ENCODE measurements at places on chromosomes 3 and 15. TPM values are rescaled to one million over a fixed set of nuclear protein-coding genes. Genes with fewer than 3 reads are reported as not detected.

Gene DTWD1
- total RNA-seq, result 34.5 TPM

- no peaks in the 10 kb centered on the region for H3K27me3 ChIP-seq
- H3K4me1 ChIP-seq, result no peaks in the 10 kb centered on the region
- no peak overlapping the region for H3K4me3 ChIP-seq
- DNase-seq, result peak; percentile 10
- H3K27ac ChIP-seq, result no peak overlapping the region
Measured at GRCh38 chr15:94327356-94327936, 96.1 kb downstream of the MCTP2 start.

Gene FRMD5
- total RNA-seq, result 27.2 TPM

GRCh38 chr15:78075490-78076230, 1.9 kb downstream of the TBC1D2B start:
- H3K4me1 ChIP-seq, result peaks cover 19% of the 10 kb centered on the region
- no peak for DNase-seq
- H3K36me3 ChIP-seq, result no peaks in the 10 kb centered on the region
- H3K27ac ChIP-seq, result peak overlapping the region; percentile 25

- peaks cover 17% of the 10 kb centered on the region for H3K4me1 ChIP-seq
- H3K36me3 ChIP-seq, result no peaks in the 10 kb centered on the region
- no peak overlapping the region for H3K4me3 ChIP-seq
- peak overlapping the region; percentile 53 for H3K27ac ChIP-seq
Measured at GRCh38 chr3:109685084-109686079, 348.0 kb upstream of the DPPA4 start.

GRCh38 chr3:10467904-10468612, 37.3 kb downstream of the ATP2B2 start:
- H3K4me3 ChIP-seq, result no peak overlapping the region
- DNase-seq, result no peak
- H3K27me3 ChIP-seq, result peaks cover 20% of the 10 kb centered on the region
- no peak overlapping the region for H3K27ac ChIP-seq
- H3K36me3 ChIP-seq, result no peaks in the 10 kb centered on the region

DNA sequence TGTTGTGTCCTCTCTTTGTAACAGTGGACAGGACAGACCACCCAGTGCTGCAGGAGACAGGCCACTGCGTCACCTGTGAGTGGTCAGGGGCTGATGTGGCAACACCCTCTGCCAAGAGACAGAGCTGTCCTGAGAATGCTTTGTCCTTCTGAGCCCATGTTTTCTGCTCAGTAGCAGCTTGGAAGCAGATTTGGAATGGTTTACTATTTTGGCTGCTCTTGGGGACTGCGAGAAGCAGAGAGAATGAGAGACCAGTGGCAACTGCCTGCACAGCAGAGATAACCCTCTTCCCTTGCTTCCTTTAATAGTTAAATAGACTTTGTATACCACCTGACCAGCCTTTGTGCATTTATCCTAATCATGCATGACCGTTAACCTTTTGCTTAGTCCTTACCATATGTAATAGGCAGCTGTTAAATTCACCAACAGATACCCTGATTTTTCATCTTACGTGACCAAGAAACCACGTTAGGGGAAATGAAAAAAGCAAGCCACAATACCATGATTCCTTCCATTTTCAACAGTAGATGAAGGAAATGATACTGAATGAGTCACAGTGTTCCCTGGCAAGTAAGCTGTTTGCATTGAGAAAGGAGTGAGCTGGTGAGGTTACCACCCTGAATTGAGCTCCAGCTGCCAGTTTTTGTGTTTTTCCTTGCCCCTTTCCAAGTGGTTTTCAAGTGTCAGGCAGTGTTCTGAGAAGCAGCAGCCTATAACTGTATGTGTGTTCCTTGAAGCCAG, 35.5 kb downstream of the B3GALNT1 start:
- no peaks in the 10 kb centered on the region for H3K27me3 ChIP-seq
- H3K4me3 ChIP-seq, result no peak overlapping the region
- no peak for DNase-seq
- no peaks in the 10 kb centered on the region for H3K4me1 ChIP-seq
- H3K27ac ChIP-seq, result no peak overlapping the region

GRCh38 chr15:67840749-67841512, 1.1 kb upstream of the RNU6-1 start:
- no peak for DNase-seq
- no peaks in the 10 kb centered on the region for H3K36me3 ChIP-seq
- H3K27me3 ChIP-seq, result no peaks in the 10 kb centered on the region
- H3K27ac ChIP-seq, result peak overlapping the region; percentile 47
- peak overlapping the region; percentile 59 for H3K4me3 ChIP-seq
- peaks cover 5% of the 10 kb centered on the region for H3K4me1 ChIP-seq

- no peaks in the 10 kb centered on the region for H3K27me3 ChIP-seq
- no peak overlapping the region for H3K4me3 ChIP-seq
- H3K27ac ChIP-seq, result no peak overlapping the region
- H3K4me1 ChIP-seq, result no peaks in the 10 kb centered on the region
- DNase-seq, result no peak
- 0 out of 2 replicates have a peak, but pooled peaks cover 4% of the 10 kb centered on the region for H3K36me3 ChIP-seq
Measured at GRCh38 chr3:197858133-197858532, 67.1 kb downstream of the LRCH3 start.

- no peak overlapping the region for H3K27ac ChIP-seq
- no peaks in the 10 kb centered on the region for H3K27me3 ChIP-seq
- DNase-seq, result no peak
Measured at GRCh38 chr3:150218841-150219240, 189.3 kb upstream of the TSC22D2 start.

- H3K27ac ChIP-seq, result no peak overlapping the region
- DNase-seq, result no peak
- H3K4me3 ChIP-seq, result no peak overlapping the region
- no peaks in the 10 kb centered on the region for H3K27me3 ChIP-seq
- H3K4me1 ChIP-seq, result no peaks in the 10 kb centered on the region
- H3K36me3 ChIP-seq, result no peaks in the 10 kb centered on the region
Measured at GRCh38 chr3:157101486-157101885, 58.5 kb downstream of the CCNL1 start.

- DNase-seq, result no peak
- peaks cover 3% of the 10 kb centered on the region for H3K4me1 ChIP-seq
- no peak overlapping the region for H3K4me3 ChIP-seq
- no peaks in the 10 kb centered on the region for H3K36me3 ChIP-seq
- no peak overlapping the region for H3K27ac ChIP-seq
- peaks cover 14% of the 10 kb centered on the region for H3K27me3 ChIP-seq
Measured at GRCh38 chr15:82552861-82553260, 12.6 kb upstream of the RPS17 start.

DNA sequence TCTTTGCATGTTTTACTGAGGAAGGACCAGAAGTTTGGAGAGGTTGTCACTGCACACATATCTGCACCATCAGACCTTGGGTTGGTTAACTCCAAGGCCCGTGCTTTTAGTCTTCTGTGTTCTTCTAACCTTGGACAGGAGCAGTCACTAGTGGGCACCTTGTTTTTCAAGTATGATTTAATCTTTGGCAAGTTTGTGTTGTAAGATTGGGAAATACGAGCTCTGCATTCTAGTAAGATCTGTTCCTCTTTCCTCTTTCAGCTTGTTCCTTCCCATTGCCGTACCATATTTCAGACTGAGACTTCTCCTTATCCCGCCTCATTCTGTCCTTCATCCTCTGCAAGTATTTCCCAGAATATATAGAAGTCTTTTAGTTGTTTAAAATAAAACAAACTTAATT, 5.1 kb downstream of the TMOD2 start:
- no peak overlapping the region for H3K27ac ChIP-seq
- no peaks in the 10 kb centered on the region for H3K36me3 ChIP-seq
- H3K4me3 ChIP-seq, result no peak overlapping the region
- no peaks in the 10 kb centered on the region for H3K27me3 ChIP-seq
- no peak for DNase-seq

- no peak overlapping the region for H3K27ac ChIP-seq
- no peaks in the 10 kb centered on the region for H3K36me3 ChIP-seq
- H3K27me3 ChIP-seq, result no peaks in the 10 kb centered on the region
Measured at GRCh38 chr3:63244486-63244885, 33.6 kb upstream of the SYNPR start.

- DNase-seq, result no peak
- H3K36me3 ChIP-seq, result no peaks in the 10 kb centered on the region
- H3K4me3 ChIP-seq, result no peak overlapping the region
- H3K27me3 ChIP-seq, result no peaks in the 10 kb centered on the region
- no peak overlapping the region for H3K27ac ChIP-seq
Measured at GRCh38 chr3:141266797-141267555, 35.4 kb downstream of the PXYLP1 start.

- H3K27me3 ChIP-seq, result peaks cover 36% of the 10 kb centered on the region
- H3K4me3 ChIP-seq, result peak overlapping the region; percentile 58
- H3K36me3 ChIP-seq, result no peaks in the 10 kb centered on the region
Measured at GRCh38 chr3:4493941-4494894, 1.1 kb downstream of the ITPR1 start.

Gene GP5
- total RNA-seq, result 0.15 TPM

Gene RGMA
- 5.5 TPM for total RNA-seq

DNA sequence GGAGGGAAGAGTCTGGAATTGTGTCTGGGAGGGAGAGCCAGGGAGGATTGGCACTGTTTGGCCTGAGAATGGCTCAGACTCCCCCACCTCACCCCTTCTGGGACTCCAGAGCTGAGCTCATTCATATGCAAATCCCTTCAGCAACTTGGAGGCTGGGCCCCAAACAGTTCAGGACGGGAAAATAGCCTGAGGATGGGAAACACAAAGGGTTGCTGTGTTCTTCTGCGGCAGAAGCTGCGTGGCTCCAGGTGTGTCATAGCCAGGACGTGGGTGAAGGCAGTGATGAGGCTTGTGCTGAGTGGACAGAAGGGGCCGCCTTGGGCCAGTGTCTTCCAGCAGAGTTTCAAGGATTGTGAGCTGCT, 16.6 kb downstream of the MASP1 start:
- no peaks in the 10 kb centered on the region for H3K36me3 ChIP-seq
- H3K4me1 ChIP-seq, result no peaks in the 10 kb centered on the region
- H3K27ac ChIP-seq, result no peak overlapping the region
- H3K4me3 ChIP-seq, result no peak overlapping the region

DNA sequence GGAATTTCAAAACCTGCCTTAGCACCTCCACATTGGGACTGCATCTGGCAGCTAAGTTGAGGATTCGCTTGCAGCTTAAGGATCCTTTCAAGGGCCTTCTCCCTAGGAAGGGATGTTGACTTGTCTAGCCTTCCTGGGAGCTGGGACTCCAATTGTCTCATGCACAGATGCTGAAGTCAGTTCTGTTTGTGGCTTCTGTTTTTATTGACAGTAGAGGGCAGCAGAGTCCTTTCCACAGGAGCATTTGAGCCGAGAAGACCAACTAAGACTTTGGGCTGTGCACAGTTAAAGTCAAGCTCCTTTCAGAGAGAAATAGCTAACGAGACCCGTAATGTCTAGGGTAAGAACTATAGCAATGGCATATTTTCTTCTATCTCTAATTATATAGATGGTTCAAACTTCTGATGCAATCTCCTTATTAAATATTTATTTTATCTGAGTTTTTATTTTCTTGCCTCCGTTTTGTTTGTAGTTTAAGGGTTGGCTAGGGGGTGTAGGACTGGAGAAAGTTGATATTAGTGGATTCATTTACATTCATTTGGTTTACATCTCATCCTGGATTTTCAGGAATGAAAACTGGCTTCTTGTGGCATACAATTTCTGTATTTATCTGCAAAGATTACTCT, 59.7 kb upstream of the KBTBD8 start:
- no peak overlapping the region for H3K4me3 ChIP-seq
- H3K4me1 ChIP-seq, result no peaks in the 10 kb centered on the region
- H3K36me3 ChIP-seq, result no peaks in the 10 kb centered on the region

DNA sequence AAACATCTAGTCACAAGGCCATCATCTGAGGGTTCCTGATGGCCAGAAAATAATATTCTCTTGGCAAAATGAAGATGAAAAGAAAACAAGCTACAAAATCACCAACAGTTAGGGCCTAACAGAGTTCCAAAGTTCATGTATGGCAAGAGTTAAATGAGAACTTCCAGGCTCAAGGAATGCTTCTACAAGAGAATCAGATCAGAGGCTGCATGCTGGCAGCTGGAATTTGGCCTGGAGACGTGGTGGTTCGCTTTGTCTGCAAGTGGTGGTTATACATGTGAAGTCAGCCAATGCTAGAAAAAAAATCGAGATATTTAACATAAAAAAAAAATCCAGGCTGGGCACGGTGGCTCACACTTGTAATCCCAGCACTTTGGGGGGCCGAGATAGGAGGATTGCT, 5.6 kb downstream of the SIAH2 start:
- H3K4me3 ChIP-seq, result no peak overlapping the region
- H3K27me3 ChIP-seq, result no peaks in the 10 kb centered on the region
- DNase-seq, result no peak
- peaks cover 12% of the 10 kb centered on the region for H3K4me1 ChIP-seq
- 0 out of 2 replicates have a peak, but pooled peaks cover 3% of the 10 kb centered on the region for H3K36me3 ChIP-seq

Gene AADACL2
- total RNA-seq, result not detected

GRCh38 chr15:69275074-69275670, 23.5 kb upstream of the PAQR5 start:
- H3K36me3 ChIP-seq, result no peaks in the 10 kb centered on the region
- DNase-seq, result no peak
- no peak overlapping the region for H3K27ac ChIP-seq
- no peak overlapping the region for H3K4me3 ChIP-seq
- H3K27me3 ChIP-seq, result no peaks in the 10 kb centered on the region
- no peaks in the 10 kb centered on the region for H3K4me1 ChIP-seq

Gene RPN1
- total RNA-seq, result 218 TPM

Data from HCT116 (cell line).